ENCODE measurements at places on chromosomes 7 and 10. TPM values are rescaled to one million over a fixed set of nuclear protein-coding genes. Genes with fewer than 3 reads are reported as not detected.

DNA sequence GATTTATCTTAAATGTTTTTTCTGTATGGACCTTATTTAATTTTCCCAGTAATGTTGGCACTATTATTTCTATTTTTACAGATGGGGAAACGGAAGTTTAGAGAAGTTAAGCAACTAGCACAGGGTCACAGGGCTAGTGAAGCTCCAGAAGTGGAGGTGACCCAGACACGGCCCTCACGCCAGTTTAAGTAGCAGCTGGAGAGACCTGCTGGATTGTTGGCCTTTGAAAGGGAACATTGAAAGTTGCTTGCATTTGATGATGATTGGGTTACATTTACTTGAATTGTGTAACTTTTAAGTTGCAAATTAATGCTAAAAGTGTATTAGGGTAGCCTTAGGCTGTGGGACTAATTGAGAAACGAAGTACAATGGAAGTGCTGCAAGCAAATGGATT is 25.6 kb downstream of the CDK14 start:
- DNase-seq, result no peak

GRCh38 chr10:78541481-78542140 is 507.9 kb downstream of the RPS24 start:
- no peak for DNase-seq

DNA sequence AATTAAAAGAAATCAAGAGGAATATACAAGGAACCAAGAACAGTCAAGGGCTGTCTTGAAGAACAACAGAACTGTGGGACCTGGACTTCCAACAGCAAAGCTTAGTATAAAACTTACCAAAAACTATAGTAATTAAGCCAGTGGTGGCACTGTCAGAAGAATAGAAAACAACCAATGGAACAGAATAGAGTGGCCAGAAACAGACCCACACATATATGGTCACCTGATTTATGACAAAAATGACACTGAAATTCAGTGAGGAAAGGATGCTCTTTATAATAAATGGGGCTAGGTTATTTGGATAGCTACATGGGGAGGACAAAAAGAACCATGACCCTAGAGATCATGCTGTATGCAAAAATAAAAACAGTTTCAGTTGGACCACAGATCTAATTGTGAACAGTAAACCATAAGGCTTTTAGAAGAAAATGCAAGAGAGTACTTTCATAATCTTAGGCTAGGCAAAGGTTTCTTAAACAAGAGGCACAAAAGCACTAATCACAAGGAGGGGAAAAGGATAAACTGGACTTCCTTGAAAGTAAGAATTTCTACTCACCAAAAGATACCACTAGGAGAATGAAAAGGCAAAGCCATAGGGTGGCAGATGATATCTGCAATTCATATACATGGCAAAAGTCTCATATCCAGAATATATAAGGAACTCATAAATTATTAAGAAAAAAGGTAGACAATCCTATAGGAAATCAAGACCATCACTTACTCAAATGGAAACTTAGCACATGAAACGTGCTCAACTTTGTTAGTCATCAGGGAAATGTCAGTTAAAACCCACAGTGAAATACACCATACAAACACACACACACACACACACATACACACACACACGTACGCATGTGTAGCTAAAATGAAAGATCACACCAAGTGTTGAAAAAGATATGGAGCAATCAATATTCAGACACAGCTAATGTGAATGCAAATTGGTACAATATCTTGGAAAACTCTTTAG is 20.8 kb downstream of the HYCC1 start:
- DNase-seq, result no peak

- no peak for DNase-seq
These were observed 30.8 kb downstream of the SH2B2 start for GRCh38 chr7:102317231-102318059.

DNA sequence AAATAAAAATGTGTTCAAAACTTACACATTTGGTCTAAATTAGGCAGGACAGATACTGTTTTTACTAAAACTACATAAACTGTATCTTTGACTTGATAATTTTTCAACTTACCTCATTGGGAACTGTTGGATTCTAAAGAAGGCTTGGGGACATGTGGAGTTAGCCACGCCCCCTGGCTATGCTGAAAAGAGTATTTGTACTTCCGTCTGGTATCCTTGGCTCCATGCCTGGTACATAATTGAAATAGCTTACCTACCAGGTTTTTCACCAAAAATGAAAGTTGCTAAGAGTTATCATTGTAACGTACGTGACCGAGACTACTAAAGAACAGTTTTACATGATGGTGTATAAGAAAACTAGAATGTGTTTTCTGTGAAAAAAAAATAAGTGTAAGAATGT is 604.8 kb upstream of the IGFBP3 start:
- no peak for DNase-seq

GRCh38 chr7:106827626-106828025 is 37.5 kb upstream of the PIK3CG start:
- no peak for DNase-seq

DNA sequence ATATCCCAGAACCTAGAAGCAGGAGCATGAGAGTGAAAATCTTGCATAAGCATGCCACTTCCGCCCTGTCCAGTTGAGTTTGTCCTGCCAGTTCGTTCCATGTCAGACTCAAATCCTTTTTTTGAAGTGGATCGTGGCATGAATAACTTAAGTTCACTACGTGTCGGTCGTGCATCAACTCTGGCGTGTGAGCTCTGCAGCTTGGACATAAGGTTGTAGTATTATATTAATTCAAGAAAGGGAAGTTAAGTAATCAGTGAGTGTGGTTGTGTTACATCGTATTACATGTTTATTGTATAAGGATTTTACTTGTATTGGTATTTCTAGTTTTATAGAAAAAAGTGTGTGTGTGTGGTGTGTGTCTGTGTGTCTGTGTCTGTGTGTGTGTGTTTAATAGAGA is 23.0 kb downstream of the CDC123 start:
- no peak for DNase-seq

GRCh38 chr10:59037018-59037389 is 139.4 kb upstream of the PHYHIPL start:
- DNase-seq, result no peak

GRCh38 chr10:109922358-109922975 is 844 bp downstream of the XPNPEP1 start:
- no peak for DNase-seq

DNA sequence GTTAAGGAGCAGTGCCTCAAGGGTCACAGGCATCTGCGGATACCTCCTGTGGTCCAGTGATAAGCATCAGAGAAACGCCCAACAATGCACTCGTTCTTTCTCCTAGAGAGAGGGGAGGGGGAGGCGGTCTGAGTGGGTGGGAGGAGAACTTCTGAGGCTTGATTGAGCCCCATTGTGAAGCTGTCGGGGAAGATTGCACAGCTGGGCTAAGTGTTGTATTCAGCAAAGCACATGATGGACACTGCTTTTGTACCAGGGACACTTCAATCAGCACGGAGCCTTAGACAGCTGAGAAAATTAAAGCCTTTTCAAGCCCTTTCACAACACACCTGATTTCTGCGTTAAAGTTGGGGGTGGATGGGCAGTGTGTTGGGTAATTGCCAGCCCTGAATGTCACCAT is 230.3 kb upstream of the GHITM start:
- DNase-seq, result no peak

The IL15RA gene
- polyA plus RNA-seq, result 14.4 TPM

The ACSL5 gene
- polyA plus RNA-seq, result 78.4 TPM

The SUFU gene
- polyA plus RNA-seq, result 2.1 TPM
